Stimulated activated CD4-positive, alpha-beta T cell treated with anti-CD3 and anti-CD28 coated beads, Interleukin-15, amount 100 ng/mL, for 1 hour (primary cell): ENCODE measurements at places on chromosomes 5 and 9.

DNA sequence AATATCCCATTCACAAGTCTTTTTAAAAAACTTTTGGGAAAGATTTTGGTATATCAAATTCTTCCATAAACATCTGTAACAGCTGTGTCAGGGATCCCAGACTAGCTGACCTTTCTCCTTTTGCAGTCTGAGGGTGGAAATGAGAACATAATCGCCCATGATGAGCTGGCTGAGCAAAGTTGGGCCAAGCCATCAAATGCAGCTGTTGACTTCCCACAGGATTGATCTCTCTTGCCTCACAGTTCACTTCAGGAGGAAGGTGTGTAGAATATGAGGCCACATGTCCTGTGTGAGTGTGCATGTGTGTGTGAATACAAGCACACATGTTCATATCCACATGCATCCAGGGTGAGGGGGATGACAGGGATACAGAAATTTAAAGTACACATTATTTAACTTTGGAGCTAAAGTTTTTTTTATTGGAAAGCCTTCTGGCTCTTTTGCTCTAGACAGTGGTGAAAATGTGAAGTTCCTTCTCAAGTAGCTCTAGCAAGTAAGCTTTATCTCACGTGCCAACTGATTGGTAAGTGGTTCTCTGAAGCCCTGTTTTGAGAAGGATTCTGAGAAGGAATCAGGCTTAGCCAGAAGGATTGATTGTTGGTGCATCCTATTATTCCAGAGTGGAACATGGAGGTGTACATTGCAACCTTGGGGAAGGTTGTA is 468.8 kb upstream of the DMAC1 start:
- no peak for DNase-seq

GRCh38 chr5:149550594-149551226 is 529 bp downstream of the CSNK1A1 start:
- DNase-seq = peak; percentile 15

DNA sequence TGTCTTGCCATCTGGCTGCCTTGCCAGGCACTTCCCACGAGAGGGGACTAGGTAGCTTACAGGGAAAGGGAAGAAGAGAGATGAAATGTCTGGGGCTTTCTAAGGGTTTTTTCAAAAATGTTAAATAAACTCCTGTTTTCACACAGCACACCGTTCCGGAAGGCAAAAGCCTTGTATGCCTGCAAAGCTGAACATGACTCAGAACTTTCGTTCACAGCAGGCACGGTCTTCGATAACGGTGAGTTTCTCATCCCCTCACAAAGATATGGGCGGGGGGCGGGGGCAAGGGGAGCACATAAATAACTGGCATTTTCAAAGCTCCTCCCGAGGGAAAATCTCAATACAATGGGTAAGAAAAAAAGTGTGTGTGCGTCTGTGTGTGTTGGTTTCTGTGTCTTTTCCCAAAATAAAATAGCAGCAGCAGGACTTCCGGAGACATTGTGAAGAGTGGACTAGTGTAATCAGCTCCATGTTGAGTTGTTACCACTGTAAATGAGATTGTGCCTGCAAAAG is 189.6 kb downstream of the NR3C1 start:
- no peak for DNase-seq

GRCh38 chr9:2884308-2884707 is 40.4 kb upstream of the PUM3 start:
- no peak for DNase-seq

GRCh38 chr5:132430746-132431145 is 59.8 kb downstream of the IRF1 start:
- no peak for DNase-seq

DNA sequence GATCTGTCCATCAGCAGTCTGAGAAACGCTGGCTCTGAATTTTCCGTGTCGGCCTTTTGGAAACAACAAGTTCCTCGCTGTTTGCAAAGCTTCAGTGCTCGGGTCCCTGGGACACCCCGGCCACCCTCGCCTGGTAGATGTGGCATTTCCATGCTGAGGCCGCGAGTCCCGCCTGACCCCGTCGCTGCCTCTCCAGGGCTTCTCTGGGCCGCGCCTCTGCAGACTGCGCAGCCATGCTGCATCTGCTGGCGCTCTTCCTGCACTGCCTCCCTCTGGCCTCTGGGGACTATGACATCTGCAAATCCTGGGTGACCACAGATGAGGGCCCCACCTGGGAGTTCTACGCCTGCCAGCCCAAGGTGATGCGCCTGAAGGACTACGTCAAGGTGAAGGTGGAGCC is 4.7 kb downstream of the NTNG2 start:
- DNase-seq = no peak

DNA sequence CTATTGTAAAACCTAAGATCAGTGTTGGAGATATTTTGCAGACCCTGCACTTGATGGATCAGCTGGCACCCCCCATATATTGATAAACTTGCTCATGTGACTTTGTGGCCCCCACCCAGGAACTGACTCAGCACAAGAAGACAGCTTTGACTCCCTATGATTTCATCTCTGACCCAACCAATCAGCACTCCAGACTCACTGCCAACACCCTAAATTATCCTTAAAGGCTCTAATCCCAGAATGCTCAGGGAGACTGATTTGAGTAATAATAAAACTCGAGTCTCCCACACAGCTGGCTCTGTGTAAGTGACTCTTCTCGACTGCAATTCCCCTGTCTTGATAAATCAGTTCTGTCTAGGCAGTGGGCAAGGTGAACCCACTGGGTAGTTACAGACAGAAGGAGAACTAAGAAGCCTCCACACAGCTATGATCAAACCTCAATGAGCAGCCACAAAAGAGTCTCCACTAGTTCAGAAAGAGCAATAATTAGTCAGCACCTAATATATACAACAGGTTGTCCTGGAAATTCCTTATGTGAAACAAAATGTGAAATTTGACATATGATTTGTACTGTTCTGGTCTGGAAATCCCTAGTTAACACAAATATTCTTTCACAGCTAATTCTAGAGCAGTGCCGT is 52.2 kb downstream of the ACTL7B start:
- no peak for DNase-seq

DNA sequence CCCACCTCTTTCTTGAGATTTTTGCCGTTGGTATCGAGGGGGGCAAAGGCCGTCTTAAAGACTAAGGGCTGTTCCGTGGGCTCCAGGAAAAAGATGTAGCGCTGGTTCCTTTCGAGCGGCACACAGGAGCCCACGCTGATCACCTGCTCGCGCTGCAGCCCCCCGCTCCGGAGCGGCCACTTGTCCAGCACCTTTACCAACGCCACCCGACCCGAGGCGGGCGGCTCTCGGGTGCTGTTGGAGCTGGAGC is 781 bp downstream of the NRG2 start:
- no peak for DNase-seq

DNA sequence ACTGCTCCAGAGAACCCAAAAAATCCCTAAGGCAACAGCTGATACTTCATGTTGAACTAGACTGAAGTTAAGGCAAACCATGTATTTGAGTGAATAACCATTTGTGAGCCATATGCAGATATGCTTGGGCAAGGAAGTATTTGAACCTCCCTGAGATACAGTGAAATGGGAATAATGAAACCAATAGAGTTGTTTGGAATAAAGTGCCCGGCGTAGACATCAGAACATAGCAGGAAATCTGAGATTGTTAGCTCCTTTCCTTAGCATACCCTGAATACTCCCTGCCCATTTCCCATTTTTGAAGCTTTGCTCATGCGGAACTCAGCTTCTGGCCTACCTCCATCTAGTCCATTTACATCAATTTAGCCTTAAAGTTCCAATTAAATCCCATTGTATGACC is 611.9 kb downstream of the EFNA5 start:
- DNase-seq = no peak

DNA sequence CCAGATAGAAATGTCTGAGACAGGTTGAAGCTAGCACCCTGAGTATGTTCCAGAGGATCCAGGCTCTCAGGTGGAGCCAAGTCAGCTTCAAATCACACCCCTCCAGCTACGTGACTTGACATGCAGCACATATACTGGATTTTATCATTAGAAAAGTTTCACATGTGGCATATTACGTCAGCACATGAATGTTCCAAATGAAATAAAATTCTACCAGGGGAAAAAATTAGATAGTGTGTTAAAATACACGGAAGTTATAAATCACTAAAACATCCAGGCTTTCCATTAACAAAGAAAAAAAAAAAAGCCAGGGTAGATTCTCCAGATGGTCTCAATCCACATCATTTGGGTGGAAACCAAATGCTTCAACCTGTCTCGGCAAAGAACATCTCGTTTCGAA is 251.6 kb downstream of the MPDZ start:
- DNase-seq = no peak

GRCh38 chr5:97043511-97043910 is 98.9 kb downstream of the LIX1 start:
- no peak for DNase-seq

DNA sequence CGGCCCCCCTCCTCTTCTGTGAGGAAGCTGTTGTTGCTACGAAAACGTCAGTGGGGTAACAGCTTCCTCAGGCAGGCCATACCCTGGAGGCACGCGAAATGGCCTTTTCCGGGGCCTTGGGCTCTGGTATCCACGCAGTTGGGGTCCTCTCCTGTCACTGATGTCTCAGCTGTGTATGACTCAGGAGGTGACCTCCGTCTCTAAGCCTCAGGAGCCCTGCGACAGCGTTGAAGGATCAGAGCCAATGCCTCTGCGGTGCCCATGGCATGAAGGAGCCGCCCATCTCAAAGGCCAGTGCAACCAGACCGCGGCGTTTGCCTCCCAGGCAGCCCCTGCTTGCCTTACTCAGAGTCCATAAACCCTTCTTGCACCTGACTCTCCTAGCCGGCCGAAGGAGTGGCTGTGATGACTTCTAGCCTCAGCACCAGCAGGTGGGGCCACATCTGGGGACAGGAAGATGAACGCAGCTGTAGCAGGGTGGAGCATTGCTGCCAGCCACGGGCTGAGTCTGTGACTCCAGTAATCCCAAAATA is 1.0 kb upstream of the MXD3 start:
- DNase-seq = no peak

DNA sequence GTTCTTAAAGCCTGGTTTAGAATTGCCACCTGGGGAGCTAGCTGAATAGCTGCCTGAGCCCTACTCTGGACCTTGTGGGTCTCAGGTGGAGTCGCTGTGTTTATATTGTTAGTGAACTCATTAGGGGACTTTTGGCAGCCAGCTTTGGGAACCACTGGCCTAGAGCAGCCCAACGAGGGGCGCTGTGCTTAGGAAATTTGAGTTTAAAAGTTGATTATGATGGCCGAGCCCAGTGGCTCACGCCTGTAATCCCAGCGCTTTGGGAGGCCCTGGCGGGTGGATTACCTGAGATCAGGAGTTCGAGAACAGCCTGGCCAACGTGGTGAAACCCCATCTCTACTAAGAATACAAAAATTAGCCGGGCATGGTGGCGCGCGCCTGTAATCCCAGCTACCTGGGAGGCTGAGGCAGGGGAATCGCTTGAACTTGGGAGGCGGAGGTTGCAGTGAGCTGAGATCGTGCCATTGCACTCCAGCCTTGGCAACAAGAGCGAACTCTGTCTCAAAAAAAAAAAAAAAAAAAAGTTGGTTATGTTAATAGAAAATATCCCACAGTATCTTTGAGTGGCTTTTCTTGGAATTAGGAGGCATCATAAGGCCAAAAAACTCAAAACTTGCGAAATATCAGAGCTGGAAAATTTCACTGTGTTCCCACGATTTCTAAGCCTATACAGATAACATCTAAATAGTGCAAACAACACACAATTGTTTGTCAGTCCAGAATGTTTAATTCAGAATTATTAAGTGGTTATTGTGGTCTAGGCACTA is 809 bp downstream of the MCCC2 start:
- no peak for DNase-seq

GRCh38 chr9:132740526-132741309 is 70.5 kb downstream of the GTF3C4 start:
- no peak for DNase-seq

- no peak for DNase-seq
These were observed 16.9 kb downstream of the CLTA start for GRCh38 chr9:36207546-36208012.

GRCh38 chr5:43193894-43194265 is 1.9 kb downstream of the NIM1K start:
- no peak for DNase-seq

- DNase-seq = no peak
These were observed 7.3 kb downstream of the C9orf50 start for GRCh38 chr9:129613520-129614175.

- DNase-seq = no peak
These were observed 48.6 kb upstream of the SLCO6A1 start for GRCh38 chr5:102547141-102548035.

DNA sequence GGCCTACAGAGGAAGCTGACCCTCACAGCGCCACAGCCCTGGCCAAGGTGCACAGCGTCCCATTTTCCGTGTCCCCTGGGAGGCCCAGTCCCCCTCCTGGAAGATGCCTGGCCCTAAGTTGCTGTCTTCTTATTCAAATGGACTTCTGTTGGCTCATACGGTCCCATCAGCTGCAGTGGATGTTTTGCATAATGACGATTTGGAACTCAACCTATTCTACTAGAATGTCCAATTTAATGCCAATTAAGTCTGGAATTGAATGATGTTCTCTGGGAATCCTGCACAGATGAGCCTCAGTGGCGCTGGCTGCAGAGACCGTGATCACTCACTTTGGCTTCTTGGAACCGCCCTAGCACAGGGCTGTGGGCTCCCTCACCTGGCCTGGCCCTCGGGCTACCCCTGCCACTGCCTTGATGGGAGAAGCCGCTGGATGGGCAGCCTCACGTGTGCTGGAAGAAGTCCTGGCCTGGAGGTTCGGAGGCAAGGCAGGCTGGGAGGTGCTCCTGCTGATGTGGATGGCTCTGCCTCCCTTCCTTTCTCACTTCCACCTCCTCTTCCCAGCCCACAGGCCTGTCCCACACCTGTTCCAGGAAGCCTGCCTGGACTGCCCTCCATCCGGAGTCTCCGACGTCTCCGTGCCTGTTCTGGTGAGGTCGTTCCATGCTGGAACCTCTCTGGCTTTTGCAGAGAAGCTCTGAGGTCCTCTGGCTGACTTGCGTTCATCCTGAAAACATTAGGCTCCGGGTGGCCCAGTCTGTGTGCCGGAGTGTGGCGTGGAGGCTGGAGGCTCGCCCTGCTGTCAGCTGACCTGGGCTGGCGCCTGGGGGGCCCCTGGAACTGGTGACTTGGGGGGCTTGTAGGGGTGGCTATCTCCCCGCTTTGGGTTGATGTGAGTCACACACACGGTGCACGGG is 147.1 kb downstream of the RXRA start:
- no peak for DNase-seq
